ENCODE measurements at places on chromosomes 16 and 17.

DNA sequence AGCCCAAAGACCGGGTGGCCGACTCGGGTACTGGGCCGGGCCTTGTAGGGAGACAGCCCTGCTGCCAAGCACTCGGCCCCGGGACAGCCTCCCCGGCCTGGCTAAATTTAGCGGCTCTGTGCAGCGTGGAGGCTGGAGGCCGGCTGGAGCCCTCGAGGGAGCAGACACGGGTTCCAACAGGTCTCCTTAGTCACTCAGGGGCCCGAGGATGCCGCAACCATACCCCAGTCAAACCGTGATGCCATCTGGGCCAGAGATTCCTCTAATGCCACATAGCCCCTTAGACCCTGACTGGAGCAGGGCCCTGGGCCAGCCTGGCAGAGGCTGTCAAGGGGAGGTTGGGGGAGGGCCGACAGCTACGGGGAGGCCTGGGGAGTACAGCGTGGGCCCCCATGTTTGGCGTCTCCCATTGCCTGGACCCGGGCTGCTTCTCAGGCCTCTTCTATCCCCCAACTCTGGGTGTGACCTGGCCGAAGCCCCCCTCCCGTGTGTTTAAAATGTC lies 2.9 kb upstream of the P2RX1 start:
- DNase-seq = no peak

DNA sequence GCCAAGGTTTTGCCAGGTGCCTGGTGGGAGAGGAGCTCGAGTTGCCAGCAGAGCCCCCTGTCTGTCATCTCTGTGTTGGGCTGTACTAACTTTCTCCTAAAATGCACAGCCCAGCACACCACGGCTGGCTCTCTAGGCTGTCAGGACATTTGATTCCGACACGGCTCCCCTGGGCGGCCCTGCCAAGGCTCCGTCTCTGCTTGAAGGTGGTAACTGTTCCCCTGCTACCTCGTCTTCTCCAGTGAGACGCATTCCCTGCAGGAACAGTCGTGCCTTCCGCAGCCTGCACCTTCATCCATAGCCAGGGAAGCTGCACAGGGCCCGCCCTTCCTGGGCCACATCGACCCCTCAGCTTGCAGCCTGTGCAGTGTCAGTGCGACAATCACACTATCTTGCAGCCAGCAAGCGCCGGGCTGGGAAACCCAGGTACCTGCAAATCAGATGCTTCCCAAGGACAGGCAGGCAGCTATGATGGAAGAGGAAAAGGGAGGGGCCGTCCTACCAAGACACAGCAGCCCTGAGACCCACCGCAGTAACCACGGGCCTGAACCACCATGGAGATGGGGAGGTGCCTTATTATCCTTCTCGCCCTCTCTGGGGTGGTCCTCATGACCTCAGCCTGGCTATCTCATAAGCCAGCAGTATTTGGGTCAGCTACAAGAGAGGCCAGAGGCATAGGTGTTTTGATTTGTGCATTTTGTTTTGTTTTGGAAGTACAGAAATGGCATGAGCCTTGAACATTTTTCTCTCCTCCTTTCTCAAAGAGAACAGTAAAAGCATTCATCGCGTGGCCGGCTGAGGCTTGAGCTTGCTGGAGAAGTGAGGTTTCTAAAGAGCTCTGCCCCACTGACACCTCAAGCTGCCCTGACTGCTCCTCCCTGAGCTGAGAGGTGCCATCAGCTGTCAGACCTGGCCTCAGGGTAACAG lies 361.7 kb upstream of the TNRC6C start:
- no peak for DNase-seq

DNA sequence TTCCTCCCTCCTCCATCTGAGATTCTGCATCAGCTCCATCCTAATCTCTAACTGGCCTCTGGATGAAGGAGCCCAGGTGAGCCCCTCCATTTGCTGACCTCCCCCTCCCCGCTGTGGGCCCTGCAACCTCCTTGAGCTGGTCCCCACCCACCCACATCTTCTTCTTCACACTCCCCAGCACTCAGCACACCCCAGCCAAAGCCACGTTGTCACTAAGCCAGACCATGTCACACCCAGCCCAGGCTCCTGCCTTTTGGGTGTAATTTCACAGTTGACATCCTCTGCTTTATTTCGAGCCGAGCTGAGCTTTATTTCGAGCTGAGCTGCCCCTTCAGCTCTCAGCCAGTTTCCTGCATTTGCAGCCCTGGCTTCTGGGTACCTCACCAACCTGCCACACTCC lies 282.7 kb upstream of the TNRC6C start:
- DNase-seq = no peak

DNA sequence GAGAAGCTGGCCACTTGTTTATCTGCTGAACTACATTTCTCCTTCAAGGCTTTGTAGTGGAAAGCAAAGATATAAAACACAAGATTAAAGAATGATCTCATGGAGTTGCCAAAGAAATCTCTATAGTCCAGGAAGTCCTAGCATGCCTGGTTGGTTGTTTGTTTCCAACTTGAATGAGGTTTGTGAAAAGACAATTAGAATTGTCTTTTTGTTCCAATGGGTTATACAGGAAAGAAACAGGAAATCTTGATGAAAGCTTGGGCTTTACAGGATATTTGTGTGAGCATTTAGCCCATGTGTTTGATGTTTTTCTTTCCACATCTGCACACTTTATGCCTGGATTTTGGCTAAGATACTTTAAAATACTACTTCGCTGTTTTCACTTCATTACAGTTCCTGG lies 273.4 kb downstream of the CEP112 start:
- DNase-seq = no peak

- DNase-seq = no peak
Observed at GRCh38 chr17:46958041-46958591, 20.9 kb downstream of the RPRML start.

DNA sequence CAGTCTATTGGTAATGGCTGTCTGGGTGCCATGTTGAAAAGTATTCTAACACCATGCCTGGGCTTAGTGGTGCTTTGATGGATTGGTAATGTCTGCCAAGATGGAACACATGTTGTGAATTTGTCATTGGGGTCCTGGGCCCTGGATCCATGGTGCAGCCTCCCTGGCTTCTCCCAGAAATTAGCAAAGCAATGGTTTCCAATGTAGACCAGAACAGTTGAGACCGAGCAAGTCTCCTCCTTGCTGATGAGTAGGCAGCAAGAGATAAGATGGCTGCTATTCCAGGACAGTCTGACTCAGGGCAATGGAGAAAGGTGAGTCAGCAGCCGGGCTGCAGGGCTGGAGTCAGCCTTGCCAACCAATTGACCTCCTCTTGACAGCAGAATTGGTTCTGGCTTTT lies 30.8 kb downstream of the GPR139 start:
- DNase-seq = no peak

DNA sequence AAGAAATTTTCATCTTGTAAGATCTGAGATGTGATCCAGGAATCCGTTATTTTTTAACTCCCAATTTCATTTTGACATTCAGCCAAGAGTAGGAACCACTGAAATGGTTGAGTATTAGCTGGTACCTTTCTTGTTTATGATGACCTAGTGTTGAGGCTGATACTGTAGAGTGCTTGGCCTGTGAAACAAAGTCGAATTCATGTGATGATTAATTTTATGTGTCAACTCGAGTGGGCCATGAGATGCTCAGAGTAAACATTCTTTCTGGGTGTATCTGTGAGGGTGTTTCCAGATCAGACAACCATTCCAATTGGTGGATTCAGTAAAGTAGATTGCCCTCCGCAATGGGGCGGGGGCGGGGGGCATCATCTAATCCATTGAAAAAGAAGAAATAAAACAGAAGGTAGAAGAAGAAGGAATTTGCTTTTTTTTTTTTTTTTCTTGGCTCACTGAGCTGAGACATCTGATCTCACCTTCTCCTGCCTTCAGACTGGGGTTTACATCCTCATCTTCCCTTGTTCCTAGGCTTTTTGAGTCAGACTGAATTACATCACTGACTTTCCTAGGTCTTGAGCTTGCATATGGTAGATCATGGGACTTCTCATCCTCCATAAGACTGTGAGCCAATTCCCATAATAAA lies 264.6 kb upstream of the KCNJ16 start:
- no peak for DNase-seq

GRCh38 chr17:78131172-78132083 lies 857 bp downstream of the TMC8 start:
- no peak for DNase-seq

DNA sequence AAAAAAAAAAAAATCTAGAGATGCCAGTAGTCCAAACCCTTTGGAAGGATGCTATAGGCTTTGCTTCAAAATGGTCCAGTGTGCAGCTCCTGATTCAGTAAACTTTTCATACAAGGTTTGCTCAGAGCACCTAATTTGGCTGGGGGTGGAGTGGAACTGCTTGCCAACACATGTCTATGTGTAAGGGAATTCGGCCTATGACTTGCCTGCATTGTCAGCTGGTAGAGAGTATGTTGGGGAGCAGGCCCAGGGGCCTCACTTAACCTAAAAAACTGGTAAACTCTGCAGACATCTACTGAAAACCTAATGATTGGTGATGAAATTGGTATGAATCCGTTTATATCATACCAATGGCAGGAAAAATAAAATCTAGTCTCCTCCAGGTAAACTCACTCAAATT lies 1.5 kb upstream of the MFSD6L start:
- no peak for DNase-seq

- DNase-seq = no peak
Observed at GRCh38 chr17:78624324-78625151, 47.3 kb upstream of the DNAH17 start.

- DNase-seq = peak; percentile 50
Observed at GRCh38 chr16:29820271-29820701, at the start of gene MVP. Gene MVP (plus strand): TSS chr16:29820462. CDS start chr16:29830550, 10,088 bp downstream.

- DNase-seq = no peak
Observed at GRCh38 chr16:75861311-75862097, 135.2 kb upstream of the CPHXL start.

DNA sequence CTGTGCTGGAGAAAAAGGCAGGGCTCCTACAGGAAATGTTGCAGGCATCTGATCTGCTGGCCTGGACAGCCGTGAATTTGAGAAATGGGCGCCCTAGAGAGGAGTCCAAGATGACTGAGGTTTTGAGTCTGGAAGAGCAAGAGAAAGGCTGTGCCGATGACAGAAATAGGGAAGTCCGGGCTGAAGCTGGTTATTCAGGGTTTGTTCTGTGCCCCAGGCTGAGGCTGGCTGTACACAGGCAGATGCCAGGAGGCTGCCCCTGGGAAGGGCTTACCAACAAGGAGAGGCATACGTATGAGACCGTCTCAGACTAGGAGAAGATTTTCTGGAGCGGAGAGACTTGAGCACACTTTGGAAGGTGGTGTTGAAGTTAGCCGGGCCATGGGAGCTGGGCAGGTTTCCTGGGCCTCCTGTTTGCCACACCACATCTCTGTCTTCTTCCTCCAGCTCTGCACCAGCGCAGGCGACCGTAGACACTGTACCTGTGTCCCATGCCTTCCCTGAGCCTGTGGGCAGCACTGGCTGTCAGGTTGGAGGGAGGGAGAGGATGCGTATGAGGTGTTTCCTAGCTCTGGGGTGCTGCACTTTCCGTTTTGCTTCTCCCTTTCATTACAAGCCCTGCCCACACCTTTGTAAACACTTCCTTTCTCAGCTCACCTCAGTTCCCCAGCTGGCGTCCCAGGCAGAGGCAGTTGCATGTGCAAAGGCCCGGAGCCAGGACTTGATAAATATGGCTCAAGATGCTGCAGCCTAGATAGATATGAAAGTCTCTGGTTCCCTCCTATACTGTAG lies 80.8 kb downstream of the SPECC1 start:
- no peak for DNase-seq

DNA sequence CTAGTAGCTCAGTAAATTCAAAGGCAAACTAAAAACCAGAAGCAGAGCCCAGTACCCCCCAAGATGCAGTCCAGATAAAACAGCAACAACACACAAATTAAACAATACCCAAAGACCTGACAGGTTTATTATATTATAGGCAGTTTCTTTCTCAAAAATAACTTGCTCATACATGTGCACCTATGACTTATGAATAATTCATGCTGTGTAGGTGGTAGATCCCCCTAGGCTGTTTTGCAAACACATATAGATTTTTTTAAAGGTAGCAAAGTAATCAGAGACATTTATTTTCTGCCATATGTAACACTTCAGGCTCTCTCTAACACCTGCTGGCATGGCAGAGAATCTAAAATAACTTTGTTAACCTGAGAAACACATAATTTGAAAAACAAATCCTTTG lies 27.2 kb downstream of the CACNG1 start:
- no peak for DNase-seq

DNA sequence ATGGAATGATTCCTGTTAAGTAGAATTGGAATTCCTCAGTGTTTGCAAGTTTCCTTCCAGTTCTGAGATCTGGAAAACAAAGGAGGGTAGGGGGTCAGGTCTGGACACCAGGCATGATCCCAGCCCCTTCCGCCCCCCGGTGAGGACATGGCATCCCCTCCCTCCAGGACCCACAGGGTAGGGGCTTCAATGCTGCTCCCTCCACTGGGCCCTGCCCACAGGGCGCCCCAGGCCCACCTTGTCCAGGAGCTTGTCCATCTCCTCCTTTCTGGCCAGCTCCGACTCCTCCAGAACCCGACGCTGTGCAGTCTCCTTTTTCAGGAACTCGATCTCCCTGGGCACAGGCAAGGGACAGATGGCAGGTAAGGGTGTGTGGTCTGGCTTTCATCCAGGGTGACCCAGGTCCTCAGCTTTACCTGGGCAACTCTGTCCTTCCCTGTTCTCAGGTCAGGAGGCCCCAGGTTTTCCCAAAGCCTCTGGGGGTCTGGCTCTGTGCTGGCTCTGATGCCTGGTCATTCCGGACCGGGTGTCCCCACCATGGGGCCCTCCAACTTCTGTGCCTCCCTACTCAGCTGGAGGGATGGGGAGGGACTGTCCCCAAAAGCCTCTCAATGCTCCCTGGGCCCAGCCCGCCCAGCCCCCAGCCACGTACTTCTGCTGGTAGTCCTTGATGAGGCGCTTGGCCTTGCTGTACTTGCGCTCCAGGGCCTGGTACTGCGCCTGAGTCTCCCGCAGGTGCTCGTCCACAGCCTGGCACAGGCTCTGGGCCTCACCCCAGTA lies 5.5 kb upstream of the SAMD14 start:
- DNase-seq = no peak

GRCh38 chr17:69898601-69899000 lies 176.4 kb upstream of the KCNJ16 start:
- DNase-seq = no peak

GRCh38 chr17:79046916-79047280 lies 22.9 kb downstream of the C1QTNF1 start:
- DNase-seq = no peak

- DNase-seq = no peak
Observed at GRCh38 chr17:61970030-61970429, 42.2 kb upstream of the INTS2 start.

DNA sequence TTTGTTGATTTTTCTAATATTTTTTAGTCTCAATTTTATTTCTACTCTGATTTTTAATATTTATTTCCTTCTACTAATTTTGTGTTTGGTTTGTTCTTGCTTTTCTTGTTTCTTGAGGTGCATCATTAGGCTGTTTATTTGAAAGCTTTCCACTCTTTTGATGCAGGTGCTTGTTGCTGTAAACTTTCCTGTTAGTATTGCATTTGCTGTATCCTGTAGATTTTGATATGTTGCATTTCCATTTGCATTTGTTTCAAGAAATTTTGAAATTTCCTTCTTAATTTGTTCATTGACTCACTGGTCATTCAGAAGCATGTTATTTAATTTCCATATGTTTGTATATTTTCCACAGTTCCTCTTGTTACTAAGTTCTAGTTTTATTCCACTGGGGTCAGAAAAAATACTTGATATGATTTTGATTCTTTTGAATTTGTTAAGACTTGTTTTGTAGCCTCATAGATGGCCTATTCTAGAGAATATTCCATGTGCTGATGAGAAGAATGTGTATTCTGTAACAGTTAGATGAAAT lies 43.1 kb upstream of the NACA2 start:
- DNase-seq = no peak

Measured in CD4-positive, alpha-beta T cell treated with Interleukin-4 for 1 hour (primary cell).